IMR-90 (cell line): ENCODE measurements at places on chromosomes 3 and 15. TPM values are rescaled to one million over a fixed set of nuclear protein-coding genes. Genes with fewer than 3 reads are reported as not detected.

Gene RBP2
- total RNA-seq, result not detected in 2 replicates

Gene DUOXA2
- total RNA-seq, result not detected in 2 replicates

Gene ZNF710
- total RNA-seq, result 8.2 and 8.9 TPM in 2 replicates

DNA sequence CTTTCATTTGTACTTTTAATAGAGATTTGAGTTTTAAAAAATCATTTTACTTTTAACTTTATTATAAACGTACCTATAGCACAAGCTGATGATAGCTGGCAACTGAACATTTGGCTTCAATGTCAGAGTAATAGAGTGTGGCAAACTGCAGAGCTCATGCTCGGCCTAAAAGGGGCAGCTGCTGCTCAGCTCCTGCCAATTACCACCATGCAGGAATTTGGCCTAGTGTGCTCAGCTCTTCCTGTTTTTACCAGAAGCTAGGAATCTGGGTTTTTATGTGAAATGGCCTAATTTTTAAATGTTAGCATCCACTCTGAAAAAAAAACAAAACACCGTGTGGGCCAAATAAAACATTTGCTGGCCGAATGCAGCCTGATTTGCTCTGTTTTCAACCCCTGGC lies 1.8 kb downstream of the IFT122 start:
- peak; percentile 50 for DNase-seq

- DNase-seq, result no peak
Measured at GRCh38 chr3:178277605-178278004, 258.6 kb upstream of the KCNMB2 start.

DNA sequence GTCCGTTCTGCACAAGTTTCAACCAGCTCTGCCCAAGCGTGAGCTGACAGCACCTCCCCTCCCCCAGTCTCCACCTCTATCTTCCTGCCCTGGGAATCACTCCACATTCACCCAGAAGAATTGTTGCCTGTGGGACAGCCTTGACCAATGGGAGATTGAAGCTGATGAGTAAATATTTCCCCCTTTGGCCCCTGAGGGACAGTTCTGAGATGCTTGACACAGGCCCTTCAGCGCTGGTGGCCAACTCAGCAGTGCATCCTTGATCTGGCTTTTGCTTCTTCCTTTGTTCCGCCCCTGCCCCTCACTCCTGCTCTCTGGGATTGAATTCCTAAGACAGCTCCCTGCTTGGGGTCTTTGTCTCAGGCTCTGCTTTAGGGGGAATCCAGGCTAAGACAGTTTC lies 13.1 kb upstream of the SKIC8 start:
- DNase-seq, result no peak

GRCh38 chr3:53123953-53124352 lies 6.3 kb downstream of the RFT1 start:
- no peak for DNase-seq

- no peak for DNase-seq
Measured at GRCh38 chr3:161388855-161389254, 17.5 kb upstream of the SPTSSB start.

DNA sequence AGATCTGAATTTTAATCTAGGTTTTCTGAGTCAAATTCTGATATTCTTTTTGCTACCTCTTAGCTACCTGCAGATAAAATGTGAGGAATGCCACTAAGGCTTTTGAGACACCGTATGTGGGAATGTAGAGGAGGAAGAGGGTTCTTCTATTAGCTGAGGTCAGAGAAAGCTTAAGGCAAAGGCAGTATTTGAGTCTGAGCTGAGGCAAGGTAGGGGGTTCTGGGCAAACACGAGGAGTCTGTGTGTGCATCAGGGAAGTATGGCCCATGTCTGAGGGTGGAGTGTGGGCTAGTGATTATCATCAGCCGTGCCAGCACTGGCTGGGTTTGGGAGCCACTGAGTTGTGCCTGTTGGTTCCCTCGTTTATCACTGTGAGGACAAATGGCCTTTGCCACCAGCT lies 181.1 kb downstream of the SOX2 start:
- DNase-seq, result no peak

DNA sequence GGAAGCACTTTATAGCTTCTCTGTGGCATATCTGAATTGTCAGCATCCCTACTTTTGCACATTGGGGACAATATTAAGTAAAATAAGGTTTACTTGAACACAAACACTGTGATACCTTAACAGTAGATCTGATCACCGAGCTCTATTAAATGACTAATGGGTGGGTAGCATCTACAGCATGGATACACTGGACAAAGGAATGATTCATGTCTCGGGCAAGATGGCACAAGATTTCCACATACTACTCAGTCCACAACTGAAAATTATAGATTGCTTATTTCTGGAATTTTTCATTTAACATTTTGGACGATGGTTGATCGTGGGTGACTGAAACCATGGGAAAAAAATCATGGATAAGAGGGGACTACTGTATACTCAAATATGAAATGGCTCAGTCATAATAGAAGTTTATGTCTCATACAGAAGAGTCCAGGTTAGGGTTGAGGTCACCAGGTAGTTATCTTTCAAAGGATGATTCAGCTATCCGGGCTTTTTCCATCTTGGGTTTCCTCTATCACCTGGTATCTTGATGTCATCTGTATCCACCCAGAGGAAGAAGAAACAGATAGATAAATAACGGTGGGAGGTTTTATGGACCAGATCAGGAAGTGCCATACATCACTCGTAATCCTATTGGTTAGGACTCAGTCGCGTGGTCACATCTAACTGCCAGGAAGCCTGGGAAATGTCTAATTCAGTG lies 320.0 kb upstream of the RARB start:
- no peak for DNase-seq

DNA sequence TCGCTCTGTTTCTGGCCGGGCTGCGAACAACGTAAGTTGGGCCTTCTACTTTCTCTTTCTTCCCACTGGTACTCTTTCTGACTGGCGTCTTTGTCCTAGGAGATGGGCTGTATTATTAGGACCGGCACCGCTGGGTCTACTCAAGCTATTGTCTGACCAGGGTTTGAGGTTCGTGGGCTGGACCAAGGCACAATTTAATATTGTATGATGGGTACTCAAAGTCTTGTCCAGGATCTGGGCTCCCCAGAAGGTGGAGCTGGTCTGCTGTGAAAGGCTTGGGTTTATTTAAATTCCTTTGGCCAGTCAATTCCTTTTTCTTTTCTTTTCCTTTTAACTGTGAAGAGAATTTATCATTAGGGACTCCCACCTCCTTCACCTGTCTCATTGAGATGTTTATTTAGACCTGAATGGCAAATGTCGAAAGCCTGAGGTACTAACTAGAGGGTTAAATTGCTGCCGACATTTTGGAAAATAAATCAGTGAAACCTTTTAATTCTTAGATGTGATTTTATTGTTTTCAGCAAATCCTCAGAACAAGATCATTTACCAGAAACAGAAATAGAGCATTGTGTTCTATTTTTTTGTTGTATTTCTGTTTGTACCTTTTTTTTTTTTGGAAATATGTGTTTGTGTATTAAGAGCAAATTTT lies 410 bp downstream of the LRRC49 start:
- peak; percentile 79 for DNase-seq

DNA sequence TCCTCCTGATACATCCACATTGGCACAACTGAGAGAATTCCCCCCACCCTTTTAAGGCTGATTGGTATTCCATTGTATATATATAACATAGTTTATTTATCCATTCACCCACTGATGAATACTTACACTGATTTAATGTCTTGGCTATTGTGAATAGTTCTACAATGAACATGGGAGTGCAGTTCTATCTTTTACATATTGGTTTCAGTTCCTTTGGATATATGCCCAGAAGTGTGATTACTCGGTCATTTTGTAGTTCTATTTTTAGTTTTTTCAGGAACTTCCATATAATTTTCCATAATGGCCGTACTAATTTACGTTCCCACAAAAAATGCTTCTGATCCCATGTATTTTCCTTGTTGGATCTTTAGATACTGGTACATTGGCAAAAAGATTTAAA lies 135.3 kb downstream of the FMN1 start:
- peak; percentile 80 for DNase-seq

DNA sequence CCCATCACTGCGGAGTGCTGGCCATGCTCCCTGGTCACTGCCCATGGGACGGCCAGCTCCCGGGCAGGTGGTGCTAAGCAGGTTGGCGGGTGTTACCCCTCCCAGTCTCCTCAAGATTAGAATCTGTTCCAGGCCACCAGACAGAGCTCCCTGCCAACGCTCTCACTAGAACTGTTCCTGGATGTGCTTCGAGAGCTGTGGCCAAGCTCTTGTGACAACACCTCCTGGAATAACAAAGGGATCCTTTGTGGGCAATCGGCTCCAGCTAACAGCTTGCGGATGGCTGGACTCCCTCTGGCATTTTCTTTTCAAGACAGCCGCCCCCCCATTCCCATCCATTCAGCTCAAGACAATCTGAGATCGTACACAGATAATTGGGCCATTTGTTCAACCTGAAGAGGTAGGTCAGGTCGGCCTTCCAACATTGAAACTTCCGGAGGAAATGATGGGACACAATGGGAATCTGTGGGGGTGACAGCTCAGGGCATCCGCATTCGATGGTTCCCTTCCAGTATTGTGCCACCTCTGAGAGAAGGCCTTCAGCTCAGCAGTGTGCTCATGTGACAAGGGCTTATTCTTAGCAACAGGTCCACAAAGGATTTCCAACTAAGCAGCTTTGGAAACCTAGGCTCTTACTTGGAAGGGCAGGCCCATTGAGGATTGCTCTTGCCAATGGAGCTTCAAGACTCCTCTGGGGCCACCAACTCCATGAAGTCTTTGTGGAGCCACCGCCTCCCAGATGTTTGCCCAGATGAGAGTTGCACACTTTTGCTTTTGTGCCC lies 11.6 kb upstream of the EPHB3 start:
- no peak for DNase-seq

DNA sequence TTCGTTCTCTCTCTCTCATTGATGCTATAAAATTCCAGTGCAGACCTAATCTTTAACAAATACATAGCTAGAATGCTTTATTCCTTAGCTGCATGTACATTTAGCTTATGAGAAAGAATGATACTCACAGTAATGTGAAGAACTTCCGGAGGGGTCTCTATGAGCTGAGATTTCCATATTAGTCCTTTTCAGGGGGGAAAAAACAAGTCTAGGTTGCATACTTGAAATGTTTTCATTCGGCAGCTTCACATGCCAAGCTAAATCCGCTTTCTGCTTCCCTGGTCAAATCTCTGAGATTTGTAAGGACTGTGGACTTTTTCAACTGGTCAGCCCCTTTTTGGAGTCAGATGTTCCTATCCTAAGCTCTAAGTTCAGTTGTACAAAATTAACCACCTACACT lies 111.5 kb upstream of the COL8A1 start:
- DNase-seq, result peak; percentile 41

DNA sequence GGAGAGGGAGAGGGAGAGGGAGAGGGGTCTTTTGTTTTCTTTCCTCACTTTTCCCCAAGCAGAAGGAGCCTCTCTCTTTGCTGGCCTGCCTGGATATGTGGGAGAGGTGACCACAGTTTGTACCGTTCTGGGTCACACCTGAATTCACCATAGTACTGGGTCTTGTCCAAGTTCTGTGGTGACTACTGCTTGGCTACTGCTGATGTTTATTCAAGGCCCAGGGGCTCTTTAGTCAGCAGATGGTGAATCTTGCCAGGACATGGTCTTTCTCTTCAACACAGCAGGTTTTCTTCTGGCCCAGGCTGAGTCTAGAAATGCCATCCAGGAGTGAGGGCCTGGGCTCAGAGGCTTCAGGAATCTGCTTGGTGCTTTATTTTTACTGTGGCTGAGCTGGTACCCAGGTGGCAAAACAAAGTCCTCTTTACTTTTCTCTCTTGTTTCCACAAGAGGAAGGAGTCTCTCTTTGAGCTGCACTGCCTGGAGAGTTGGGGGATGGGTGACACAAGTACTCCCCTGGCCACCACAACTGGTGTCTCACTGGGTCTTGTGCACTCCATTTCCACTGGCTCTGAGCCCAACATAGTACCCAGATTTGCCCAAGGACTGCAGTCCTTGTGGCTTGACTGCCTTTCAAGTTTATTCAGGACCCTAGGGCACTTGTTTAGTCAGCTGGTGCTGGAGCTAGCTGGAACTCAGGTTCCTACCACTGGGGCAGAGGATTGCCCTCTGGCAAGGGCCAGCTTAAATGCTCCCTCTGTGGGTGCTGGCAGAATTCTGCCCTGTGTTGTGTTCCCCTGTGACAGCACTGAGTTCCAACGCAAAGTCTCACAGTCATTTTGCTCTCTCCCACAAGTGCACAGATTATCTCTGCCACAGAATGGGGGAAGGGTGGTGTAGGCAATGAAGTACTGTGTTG lies 16.8 kb upstream of the CCNDBP1 start:
- DNase-seq, result peak; percentile 81

DNA sequence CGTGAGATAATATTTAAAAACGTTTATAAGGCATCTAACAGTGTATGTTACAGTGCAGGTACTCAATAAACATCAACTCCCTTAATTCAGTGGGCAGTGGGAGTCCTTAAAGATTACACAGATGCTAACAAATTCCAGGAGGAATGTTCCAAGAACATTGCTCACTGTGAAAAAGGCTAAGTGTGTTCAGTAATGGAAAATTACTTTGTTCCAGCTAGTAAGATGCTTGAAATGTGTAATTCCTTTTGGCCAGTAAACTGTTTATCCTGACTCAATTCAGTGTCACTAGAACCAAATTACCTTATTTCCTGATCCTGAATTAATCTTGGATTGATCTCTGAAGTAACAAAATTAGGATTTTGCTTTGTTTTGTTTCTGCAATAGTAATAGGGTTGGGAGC lies 54.2 kb upstream of the SEMA6D start:
- DNase-seq, result peak; percentile 59

GRCh38 chr15:100875976-100876375 lies 3.7 kb upstream of the ALDH1A3 start:
- no peak for DNase-seq

GRCh38 chr15:41772720-41773331 lies 1.5 kb upstream of the MAPKBP1 start:
- DNase-seq, result peak; percentile 80

DNA sequence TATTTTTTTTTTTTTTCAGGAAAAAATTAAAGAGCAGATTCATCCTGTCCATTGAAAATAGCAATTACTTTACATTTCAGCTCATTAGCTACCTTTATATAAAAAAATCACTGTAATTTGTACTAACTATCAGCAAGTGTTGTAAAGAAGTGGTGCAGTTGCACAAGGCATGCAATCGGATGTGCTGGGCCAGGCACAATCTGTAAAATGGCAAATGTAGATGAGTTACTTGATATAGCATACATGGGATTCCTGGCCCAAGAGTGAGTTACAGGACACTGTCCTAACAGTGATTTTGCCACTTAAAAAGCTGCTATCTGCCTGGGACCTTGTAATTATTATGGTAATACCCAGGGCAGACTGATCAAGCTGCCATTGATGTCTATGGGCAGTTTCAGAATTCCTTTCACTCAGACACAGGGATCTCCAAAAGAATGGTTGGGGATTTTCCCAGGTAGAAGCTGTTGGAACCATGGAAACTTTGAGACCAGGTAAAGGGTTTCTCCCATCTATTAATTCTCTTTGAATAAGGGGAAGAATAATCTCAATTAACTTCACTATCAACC lies 182.2 kb upstream of the ICE2 start:
- DNase-seq, result no peak

DNA sequence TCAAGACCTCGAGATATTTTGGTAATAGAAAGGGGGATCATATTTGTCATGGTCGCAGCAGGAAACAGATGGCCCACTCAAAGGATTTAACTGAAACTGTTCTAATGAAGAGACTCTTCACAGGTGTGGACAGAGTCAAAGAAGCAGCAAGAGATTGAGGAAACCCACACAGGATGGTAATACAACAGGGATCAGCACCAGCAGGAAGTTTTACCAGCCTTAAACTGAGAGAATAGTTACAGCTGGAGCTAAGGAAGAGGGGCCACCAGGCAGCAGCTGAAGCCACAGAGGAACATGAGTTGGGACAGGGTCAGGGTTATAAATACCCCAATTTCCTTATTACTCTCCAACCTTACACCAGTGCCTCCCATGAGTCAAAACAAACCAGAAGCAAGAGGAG lies 131.8 kb upstream of the UBE2E2 start:
- no peak for DNase-seq
